SIG-M5 (cell line): ENCODE measurements at places on chromosomes 11 and 22.

DNA sequence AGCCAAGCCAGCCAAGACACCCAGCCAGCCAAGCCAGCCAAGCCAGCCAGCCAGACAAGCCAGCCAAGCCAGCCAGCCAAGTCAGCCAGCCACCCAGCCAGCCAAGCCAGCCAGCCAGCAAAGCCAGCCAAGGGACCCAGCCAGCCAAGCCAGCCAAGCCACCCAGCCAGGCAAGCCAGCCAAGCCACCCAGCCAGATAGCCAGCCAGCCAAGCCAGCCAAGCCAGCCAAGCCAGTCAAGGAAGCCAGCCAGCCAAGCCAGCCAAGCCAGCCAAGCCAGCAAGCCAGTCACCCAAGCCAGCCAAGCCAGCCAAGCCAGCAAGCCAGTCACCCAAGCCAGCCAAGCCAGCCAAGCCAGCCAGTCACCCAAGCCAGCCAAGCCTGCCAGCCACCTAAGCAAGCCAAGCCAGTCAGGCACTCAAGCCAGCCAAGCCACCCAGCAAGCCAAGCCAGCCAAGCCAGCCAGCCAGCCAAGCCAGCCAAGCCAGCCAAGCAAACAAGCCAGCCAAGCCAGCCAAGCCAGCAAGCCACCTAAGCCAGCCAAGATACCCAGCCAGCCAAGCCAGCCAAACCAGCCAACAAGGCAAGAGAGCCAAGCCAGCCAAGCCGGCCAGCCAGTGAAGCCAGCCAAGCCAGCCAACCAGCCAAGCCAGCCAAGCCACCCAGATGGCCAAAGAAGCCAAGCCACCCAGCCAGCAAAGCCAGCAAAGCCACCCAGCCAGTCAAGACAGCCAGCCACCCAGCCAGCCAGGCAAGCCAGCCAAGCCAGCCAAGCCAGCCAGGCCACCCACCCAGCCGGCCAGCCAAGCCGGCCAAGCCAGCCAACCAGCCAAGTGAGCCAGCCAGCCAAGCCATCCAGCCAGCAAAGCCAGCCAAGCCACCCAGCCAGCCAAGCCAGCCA lies 33.3 kb downstream of the CCT8L2 start:
- DNase-seq: no peak

GRCh38 chr11:34181856-34182405 lies 76.5 kb downstream of the NAT10 start:
- DNase-seq: no peak

GRCh38 chr11:72328366-72329224 lies 84.6 kb upstream of the PHOX2A start:
- no peak for DNase-seq

- peak; percentile 72 for DNase-seq
These were observed 12.9 kb upstream of the CRKL start for GRCh38 chr22:20904008-20904979.

- no peak for DNase-seq
These were observed 79.3 kb downstream of the ADAMTS15 start for GRCh38 chr11:130527636-130528297.

- DNase-seq: no peak
These were observed 30.8 kb upstream of the LRRC10B start for GRCh38 chr11:61477727-61478148.

- DNase-seq: no peak
These were observed 3.2 kb downstream of the NDUFS8 start for GRCh38 chr11:68033708-68034045.

- no peak for DNase-seq
These were observed 1073.3 kb downstream of the TBC1D22A start for GRCh38 chr22:47835726-47836125.

DNA sequence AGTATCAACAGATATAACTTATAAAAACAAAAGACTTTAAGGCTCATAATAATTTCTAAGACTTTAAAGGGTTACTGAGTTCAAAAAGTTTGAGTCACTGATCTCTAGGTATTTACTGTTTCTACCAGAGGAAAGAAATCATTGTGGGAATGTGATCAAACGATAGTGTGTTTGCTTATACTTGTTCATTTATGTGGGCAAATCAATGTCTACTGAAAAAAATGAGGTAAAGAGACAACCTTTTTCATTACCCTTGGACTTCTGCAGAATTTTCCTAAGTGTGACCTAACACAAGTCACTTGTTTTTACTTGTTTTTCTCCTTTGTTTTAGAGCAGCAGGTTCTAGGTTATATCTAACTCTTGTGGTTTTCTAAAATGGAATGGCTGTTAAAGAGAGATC lies 65.4 kb downstream of the PRR5L start:
- DNase-seq: no peak

DNA sequence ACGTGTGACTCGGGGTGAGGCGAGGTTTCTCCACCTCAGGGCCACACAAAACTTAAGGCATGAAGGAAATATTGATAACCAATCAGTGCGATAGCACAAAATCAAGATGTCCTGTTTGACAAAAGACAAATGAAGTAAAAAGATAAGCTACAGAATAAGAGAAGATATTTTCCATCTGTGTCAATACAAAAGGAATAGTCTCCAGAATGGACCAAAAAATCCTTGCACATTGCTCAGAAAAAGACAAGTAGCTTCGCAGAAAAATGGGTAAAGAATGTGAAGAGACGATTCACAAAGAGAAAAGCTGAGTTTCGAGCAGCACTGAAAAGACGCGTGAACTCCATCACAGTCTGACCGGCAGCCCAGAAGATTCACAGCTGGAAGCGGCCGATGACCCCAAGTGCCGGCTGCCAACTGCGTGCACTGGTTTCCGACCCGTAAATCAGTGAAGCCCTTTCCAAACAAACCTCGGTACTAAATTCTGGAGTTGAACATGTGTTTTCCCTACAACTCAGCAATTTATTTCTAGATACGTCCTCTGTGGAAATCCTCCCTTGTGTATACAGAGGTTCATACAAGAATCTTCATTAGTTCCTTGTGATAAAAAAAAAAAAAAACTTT lies 308.4 kb downstream of the BRD1 start:
- no peak for DNase-seq

- DNase-seq: no peak
These were observed 106.7 kb upstream of the OR9G4 start for GRCh38 chr11:56855217-56855616.

GRCh38 chr22:19876314-19876940 lies 21.8 kb upstream of the GNB1L start:
- no peak for DNase-seq

DNA sequence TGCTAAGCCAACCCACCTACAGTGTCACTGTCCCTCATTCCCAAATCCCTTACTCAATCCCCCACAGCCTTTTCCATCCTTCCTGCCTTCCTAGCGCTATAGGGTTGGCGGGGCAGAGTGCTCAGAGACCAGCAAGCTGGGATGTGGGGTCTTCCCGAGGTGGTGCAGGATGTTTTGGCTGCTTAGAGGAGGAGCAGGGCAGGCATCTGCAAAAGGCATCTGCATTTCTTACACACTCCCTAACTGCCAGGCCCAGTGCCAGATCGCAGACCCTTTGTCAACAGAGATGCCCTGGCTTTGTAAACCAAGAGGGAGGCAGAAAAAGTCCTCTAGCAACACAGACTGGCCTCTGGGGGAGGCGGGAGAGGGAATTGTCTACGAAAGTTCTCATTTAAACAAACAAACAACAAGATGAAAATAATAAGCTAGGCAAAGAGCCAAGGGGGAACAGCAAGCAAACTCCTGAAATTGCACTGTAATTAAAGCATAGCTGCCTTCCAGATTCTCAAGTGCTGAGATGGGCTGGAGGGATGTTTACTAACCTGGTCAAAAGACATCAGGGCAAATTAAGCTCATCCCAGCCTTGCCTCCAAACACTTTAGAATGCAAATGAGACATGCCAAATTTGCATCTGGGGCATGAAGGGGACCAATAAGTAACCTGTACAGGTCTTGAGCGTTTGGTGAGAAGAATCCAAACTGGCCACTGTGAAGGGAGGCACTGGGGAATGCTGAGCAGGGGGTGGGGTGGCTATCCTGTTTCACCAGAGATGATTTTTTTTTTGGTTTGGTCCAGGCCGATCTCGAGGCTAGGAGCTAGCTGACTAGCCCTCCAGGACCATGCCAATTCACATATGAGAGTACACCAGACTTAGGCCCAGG lies 38.1 kb upstream of the ADA2 start:
- DNase-seq: no peak

GRCh38 chr11:86514453-86514852 lies 139.8 kb downstream of the CCDC81 start:
- DNase-seq: no peak

DNA sequence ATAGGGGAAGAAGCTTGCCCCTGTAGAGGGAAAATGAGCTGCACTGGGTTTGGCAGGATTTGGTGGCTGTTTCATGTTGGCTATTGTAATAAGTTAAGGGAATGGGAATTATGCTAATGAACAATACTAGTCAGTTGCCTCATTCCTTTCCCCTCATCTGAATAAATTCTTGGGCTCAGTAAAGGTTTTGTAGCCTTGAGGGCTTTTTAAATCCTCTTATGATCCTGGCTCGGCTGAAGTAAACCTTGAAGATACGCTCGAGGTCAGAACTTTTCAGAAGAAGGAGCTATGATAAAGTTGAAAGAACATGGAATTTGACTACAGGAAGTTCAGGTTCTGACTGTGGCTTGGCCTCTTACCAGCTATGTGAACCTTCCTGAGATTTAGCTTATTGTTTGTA lies 448.7 kb downstream of the RAB38 start:
- no peak for DNase-seq

- no peak for DNase-seq
These were observed 504.3 kb downstream of the FAM181B start for GRCh38 chr11:82229341-82229740.

DNA sequence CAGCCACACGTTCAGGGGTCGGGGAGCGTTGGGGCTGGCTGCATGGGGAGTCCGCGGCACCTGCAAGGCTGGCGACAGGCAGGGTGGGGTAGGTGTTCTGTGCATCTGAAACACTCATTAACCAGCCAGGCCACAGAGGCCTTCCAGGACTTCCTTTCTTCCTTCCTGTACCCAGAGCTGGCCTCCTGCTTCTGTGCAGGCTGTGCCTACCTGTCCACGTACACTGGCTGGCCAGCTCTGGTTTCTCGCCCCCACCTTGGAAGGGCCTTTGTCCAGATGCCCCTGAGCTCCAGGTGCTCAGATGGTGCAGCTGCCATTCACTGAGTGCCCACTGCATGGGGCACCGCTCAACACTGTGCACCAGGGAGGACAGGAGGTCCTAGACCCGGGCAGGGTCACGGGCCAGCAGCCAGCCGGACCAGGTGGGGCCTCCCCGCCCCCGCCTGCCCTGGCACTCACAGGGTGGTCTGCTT lies 15.9 kb downstream of the TTLL12 start:
- DNase-seq: no peak

DNA sequence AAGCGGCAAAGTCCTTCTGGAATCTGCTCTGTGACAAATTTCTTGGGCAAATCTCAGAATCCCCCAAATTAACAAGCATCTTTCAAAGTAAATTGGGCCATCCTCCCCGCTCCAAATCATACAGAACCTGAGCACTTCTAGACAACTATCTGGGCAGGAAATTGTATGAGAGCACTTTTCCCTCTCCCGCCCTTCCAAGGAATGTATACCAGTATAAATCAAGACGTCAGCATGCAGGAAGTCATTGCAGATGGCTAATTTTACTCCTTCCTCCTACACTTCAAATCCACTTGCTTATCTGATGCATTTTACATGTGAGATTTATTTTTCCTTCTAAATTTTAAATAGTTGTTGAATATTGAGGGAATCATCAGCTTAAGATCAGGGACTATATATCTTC lies 52.1 kb downstream of the NTM start:
- DNase-seq: no peak

DNA sequence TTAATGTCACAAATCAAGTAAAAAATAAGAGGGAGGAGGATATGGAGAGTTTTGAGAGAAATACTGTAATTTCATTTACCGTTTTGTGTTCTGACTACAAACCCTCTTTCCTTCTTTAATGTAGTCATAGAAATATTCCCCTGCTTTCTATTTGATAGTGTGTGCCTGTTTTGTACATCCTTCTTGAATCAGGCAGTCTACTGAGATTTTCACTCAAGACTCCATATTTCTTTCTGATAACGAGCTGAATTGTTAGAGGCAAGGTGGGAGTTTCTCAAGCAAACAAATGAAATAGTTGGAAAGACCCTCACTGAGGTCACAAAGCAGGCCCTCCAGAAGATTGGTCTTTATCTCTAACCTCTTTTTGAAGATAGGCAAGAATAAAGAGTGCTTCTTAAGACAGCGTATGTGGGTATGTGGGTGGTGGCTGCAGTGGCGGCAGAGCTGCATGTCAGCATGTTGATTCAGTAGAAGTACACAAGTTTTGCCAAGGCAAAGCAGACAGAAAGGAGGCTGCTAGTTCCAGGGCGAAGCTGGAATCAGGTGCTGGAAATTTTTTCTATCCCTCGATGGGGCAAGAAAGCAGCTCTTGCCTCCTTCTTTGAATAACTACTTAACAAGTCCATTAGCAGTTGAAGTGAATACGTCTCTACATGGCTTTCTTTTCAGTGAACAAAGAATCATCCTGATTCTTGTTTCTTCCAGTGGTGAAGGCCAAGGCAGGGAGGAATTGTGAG lies 164.2 kb downstream of the FAM76B start:
- DNase-seq: no peak

GRCh38 chr22:39220890-39221850 lies 23.6 kb downstream of the PDGFB start:
- DNase-seq: no peak
